Mucosa of descending colon (tissue), 3 donors: ENCODE measurements at places on chromosomes 3 and 15. TPM values are rescaled to one million over a fixed set of nuclear protein-coding genes. Genes with fewer than 3 reads are reported as not detected.

CAMK1 gene
- total RNA-seq = 35.8 TPM

- no peak for DNase-seq
Measured at GRCh38 chr3:58749948-58750347, 83.4 kb upstream of the FAM3D start.

SEMA3F gene
- 15.3 TPM for total RNA-seq

PLCD1 gene
- total RNA-seq = 66.5 TPM

- DNase-seq = no peak
Measured at GRCh38 chr3:83514130-83514914, 1444.5 kb upstream of the CADM2 start.

DNA sequence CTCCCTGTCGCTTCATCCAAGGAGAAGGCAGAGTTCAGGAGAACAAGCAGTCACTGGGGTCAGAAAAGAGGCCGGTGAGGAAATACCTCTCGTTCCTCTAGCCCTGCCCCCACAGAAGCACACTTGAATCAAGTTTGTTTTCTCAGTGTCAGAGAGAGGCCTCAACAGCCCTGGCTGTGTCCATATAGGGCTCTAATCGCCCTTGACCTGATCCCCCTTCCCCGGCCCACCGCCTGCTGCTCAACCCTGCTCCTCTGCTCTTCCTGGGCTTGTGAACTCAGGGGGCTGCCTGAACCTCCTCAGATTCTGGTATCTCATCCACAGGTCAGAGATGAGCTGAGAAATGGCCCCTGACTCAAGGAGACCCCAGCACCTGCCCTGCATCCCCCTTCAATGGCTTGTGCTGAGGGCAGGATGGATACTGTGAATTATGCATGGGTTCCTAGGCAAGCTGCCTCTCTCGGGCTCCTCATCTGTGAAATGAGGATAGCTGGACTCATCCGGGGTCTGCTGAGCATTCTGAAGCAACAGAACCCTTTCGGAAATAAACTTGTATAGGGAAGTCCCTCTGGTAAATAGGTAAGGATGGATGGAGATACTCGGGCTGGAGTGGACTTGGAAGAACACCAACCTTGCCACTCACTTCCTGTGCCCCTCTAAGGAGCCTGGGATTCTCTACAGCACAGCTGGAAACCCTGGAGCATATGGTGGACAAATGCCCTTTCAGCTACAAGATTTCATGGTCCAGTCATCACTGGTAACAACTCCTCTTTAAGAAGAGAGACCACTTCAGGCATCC is 147.5 kb downstream of the STT3B start:
- DNase-seq = no peak

- DNase-seq = no peak
Measured at GRCh38 chr3:29527246-29527645, 246.4 kb downstream of the RBMS3 start.

- no peak for DNase-seq
Measured at GRCh38 chr3:167936019-167936418, 159.7 kb downstream of the GOLIM4 start.

DNA sequence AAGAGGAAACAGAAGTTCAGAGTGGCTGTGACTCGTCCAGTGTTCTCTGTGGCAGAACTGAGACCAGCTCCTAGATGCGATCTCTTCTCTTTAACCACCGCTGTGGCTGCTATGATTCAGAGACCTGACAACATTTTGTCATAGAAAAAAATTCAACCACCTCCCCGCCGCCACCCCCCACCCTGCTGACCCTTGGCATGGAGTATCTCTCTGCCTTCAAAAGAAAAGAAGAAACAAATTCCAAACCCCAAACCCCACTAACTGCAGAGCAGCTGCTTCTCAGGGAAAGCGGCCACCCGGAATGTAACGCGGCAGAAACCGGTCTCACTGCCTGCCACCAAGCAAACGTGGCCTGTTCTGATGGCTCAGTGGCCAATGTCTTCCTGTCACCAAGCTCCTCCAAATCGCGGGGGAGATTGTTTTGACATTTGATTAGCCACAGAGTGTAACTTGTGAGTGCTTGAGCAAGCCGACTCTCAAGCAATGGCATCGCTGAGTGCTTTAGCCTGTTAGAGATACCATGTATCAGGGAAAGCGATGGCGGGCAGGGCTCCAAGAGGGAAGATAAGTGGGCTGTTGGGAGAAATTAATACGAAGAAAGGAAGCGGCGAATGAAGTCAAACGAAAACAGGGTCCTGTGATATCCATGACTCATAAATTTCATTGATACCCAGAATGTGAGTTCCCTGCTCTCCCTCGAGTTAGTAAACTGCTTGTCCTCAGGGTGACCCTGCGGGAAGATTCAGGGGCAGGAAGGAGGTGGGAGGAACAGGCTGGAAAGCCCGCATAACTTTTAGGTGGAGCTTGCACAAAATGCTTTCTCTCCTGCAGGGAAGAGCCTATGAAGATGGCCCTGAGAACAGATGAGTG is 44.8 kb upstream of the TLE3 start:
- DNase-seq = no peak
